ENCODE measurements at places on chromosomes 4 and X.

- no peak for DNase-seq
Observed at GRCh38 chrX:23235051-23235450, 99.6 kb upstream of the PTCHD1 start.

GRCh38 chrX:145190801-145191389 lies 56.4 kb upstream of the SPANXN1 start:
- no peak for DNase-seq

GRCh38 chr4:164379694-164380093 lies 374.2 kb upstream of the SMIM31 start:
- DNase-seq, result no peak

DNA sequence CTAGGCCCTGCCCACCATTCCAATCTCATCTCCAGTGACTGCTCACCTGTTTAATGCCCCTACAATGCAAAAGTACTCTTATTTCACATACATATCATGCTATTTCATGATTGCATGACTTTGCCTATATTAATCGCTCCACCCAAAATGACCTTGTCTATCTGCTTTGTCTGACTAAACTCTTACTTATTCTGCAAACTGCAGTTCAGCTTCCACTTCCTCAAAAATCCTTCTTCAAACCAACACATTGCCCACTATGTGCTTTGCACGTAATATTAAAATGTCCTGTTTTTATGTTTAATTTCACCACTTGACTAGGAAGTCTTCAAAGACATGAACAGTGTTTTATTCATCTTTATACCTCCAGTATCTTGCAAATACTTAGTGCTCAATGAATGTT lies 229.6 kb downstream of the OPHN1 start:
- no peak for DNase-seq

- DNase-seq, result no peak
Observed at GRCh38 chr4:143575331-143575730, 61.8 kb downstream of the SMARCA5 start.

DNA sequence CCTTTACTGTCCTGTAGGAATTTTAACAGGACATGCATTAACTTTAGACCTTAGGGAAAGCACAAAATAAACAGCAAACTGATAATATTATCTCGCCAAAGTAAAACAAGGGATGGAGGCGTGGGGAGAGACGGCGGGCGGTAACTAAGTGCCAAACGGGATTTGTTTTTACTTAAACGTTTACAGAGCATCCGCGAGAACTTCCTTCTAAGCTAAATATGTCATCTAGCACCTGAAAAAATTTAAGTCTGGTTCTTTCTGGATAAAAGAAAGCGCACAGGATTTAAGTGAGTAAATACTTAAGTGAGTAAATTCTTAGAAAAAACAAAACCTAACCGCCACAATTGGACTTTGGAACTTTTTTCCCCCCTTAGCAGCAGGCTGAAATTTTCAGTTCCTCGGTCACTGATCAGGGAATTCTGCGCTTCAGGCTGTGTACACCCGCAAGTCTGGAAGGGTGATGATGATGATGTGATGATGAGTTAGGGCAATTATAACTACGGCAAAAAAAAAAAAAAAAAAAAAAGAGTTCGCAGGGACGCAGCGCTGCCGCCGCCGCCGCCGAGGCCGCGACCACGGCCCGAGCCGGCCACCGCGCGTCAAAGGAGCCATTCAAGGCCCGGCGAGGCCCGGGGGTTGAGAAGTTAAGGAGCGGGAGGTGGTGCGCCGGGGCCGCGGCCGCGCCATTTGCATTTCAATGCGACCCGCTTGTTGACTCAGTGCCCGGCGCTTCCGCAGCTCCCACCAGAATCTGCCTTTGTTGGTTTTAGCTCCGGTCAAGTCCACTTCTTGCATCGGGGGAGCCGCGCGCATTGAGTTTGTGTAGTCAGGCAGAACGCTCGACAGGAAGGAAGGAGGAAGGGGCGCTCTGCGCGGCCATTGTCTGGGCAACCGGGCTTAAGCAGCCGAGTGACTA lies 108.8 kb downstream of the SPRY1 start:
- DNase-seq, result no peak

DNA sequence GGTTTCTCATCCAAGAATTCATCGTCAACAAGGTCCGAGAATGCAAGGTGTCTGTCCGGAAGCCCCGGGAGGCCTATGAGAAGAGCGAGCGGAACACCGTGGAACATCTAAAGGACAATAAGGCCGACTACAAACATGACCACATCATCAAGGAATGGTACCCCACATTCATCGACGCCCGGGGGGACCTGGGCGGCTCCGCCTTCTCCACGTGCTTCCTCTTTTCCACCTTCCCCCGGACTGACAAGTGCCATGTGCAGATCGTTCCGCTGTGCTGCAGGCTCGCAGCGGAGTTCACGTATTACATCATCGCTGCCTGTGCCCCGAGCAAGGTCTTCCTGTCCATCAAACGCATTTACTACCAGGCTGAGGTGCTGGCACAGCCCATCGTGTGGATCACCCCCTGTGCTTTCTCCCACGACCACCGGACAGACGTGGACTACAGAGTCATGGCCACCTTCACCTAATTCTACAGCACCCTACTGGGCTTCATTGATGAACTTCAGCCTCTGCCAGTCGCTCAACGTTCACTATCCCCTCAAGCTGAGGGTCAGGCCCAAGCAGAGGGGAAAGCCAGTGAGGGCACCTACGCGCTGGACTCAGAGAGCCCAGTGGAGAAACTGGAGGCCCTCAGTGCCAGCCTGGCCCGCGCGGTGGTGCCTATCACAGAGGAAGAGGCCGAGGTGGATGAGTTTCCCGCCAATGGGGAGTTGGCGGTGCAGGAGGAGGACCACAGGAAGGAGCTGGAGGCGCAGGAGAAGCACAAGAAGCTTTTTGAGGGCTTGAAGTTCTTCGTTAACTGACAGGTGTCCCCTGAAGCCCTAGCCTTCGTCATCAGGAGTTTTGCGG lies 125.9 kb upstream of the PABPC4L start:
- DNase-seq, result no peak

DNA sequence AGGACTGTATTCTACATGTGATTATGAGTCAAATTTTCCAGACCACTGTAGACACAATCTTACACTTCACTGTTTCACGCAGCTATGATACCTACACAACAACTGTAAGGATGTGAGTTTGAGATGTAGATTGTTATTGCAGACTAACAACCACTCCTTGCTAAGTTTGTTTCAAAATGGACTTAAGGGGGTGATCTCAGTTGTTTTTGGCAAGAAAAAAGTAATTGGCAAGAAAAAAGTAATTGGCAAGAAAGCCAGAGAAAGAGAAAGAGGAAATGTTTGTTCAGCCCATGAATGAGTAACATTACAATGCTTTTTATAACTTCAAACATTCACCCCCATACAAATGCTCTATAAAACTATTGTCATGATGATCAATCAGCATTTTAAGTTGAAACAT lies 466.4 kb downstream of the DMD start:
- no peak for DNase-seq

GRCh38 chrX:121579016-121579760 lies 531.8 kb downstream of the GLUD2 start:
- DNase-seq, result no peak
